Left hindlimb (tissue), 1 donor: ENCODE measurements at places on chromosomes 16 and 17.

- DNase-seq, result no peak
These were observed 10.9 kb upstream of the SPNS3 start for GRCh38 chr17:4422864-4423263.

DNA sequence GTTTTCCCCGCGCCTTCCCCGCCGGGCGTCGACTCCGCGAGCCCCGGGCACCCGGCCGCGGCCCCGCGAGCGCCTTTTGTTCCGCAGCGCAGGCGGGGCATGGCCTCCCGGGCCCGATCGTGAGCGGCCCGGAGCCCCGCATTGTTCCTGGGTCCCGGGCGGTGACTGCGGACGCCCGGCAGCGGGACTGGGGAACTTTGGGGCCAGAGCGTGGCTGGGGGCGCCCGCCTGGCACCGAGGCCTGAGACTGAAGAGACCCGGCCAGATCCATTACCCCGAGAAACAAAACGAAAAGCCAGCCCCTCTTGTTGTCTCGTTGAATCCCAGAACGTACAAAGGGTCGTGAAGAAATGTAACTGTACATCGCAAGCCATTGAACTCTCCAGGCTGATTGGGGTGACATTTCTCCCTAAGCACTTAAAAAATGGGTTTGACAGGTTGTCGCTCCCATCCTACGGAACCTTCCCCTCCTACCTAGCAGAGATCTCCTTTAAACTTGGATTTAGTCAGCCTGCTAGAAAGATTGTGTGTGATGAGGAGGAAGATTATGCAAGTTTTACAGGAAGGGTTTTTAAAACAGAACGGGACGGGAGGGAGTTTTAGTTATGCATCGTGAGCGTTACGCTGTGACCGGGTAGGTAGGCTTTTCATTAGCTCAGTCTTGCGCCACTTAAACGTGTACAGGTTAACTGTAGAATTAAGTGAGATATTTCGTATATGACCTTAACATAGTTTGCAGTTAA lies 825 bp downstream of the METTL9 start:
- no peak for DNase-seq

GRCh38 chr17:79036596-79036995 lies 12.6 kb downstream of the C1QTNF1 start:
- no peak for DNase-seq

- no peak for DNase-seq
These were observed 140.7 kb downstream of the PRKCB start for GRCh38 chr16:23976524-23976923.
